AG04449 (cell line): ENCODE measurements at places on chromosomes 3 and 15.

- no peak for DNase-seq
Measured at GRCh38 chr3:183917776-183918175, 33.1 kb upstream of the PARL start.

GRCh38 chr3:133940536-133940935 is 44.9 kb upstream of the RAB6B start:
- no peak for DNase-seq

DNA sequence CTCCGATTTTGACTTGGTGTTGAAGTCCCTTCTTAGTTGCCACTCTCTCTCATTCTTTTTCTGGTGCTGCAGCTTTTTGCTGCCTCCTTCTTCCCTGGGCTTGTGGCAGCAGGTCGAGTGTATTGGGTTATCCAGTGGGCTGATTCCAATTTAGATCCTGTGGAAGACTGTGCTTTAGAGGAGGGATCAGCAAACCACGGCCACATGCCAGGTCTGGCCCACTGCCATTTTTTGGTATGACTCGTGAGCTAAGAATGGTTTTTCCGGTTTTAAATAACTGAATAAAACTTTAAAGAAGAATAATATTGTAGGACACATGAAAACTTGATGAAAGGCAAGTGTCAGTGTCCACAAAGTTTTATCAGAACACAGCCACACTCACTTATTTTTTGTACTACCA is 330.5 kb downstream of the ROBO2 start:
- DNase-seq = peak; percentile 9

DNA sequence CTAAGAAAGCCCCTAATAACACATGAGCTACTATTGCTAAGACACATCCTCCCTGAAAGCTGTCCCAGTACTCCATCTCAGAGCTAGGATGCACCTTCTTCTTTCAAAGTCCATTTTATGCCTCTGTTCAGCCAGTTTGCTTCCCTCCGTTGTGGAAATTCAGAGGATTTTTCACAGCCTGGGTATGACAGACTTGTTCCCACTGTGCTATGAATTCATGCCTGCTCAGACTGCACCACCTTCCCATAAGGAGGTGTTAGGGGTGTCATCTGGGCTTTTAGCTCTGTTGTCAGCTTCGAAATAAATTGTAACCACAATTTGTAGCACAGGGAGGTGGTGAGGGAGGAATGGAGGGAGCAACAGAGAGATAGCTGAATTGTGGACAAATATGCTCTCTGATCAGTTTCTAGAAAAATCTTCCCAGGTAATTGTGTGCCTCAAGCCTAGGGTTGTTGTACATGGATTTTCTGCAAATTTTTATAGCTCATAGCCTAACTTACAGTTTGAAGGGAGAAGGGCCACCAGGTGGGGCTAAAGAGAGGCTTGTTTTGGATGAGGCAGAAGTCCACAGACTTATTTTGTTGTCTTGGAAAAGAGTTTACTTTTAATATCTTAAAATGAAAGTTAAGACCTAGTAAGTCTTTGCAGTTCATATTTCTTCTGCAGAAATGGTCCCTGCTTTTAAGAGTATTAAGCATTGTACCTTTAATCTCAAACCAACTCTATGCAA is 462.0 kb downstream of the PDCD6IP start:
- no peak for DNase-seq

- no peak for DNase-seq
Measured at GRCh38 chr3:23254835-23255234, 51.7 kb downstream of the UBE2E2 start.

DNA sequence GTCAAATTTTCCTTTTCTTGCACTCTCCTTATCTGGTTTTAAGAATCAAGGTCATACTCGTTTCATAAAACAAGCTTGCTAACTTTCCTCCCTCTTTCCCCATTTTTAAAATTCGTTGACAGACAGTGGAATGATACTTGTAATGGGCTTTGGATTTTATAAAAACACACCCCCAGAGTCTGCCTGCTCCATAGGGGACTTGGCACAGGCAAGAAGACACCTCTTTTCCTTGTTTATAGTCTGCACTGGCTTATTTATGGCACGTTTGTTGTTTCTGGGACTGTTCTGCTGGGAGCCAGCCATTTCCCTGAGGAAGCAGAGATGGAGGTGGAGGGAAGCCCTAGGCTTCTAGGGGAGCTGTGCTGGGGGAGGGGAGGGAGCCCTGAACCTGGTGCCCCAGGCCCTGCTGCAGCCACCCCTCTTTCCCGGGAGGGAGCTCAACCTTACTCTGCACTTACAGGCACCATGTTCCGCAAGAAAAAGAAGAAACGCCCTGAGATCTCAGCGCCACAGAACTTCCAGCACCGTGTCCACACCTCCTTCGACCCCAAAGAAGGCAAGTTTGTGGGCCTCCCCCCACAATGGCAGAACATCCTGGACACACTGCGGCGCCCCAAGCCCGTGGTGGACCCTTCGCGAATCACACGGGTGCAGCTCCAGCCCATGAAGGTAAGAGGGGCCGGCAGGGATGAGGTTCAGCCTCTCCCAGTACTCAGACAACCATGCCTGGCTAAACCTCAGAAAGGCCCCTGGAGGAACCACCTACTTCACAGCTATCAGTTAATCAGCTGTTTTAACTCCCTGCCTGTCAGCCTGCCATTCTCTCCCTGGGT is 18.3 kb downstream of the ANKRD63 start:
- no peak for DNase-seq

GRCh38 chr3:8856721-8857120 is 87.3 kb upstream of the OXTR start:
- DNase-seq = no peak

GRCh38 chr15:58538225-58538727 is 106.5 kb downstream of the LIPC start:
- DNase-seq = no peak

GRCh38 chr3:36992806-36993325 is at the start of gene EPM2AIP1:
Gene EPM2AIP1 (minus strand): TSS chr3:36993131. CDS start chr3:36993077, 54 bp downstream.
- DNase-seq = no peak

- DNase-seq = no peak
Measured at GRCh38 chr3:40923651-40924050, 275.7 kb upstream of the CTNNB1 start.

DNA sequence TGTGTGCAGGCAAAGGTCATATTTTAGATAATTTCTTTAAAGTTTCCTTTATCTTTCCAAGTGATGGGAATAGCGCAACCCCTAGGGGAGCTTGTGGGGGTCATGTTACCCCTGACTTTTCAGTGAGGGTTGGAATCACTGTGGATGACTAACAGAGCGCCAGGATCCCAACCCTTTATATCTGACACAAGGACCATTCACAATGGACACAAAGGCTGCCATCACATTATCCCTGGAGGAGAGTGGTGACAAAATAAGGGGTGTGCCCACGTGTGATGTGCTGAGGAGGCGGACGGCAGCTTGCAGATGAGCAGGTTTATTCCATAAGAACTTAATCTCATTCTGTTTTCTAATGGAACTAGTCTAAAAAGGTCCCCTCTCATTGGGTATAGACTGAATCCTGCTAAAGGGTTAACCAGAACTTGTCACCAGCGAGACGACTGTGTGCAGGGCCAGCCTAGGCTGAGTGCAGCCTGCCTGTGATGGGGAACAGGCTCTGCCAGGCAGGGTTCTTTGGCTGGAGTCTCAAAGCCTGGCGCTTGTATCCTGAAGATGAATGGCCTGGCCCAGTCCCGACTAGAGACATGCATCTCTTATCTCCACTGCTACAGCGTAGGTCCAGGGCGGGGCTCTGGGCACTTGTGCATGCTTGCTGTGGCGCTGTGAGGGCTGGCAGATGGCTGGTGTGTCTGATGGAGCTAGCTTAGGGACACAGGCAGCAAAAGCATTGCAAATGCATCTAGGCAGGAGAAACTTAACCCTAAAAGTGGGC is 50.2 kb downstream of the CHDH start:
- no peak for DNase-seq

GRCh38 chr3:67653425-67654098 is 850 bp downstream of the SUCLG2 start:
- DNase-seq = no peak

DNA sequence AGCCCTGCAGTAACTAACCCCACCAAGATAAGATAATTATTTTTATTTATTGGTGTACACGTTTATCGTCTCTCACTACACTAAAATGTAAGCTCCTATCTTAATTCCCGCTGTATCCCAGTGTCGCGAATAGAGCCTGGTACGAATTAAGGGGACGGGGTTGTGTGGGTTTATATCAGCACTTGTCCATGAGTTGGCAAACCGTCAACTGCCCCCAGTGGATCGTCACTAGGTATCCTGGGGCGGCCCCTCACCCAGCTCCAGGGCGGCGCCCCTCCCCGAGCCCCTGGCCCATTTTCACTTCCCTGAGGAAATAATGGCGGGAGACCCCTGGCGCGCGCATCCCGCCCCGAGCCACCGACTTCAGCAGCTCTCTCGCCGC is 465 bp downstream of the RUVBL1 start:
- no peak for DNase-seq

DNA sequence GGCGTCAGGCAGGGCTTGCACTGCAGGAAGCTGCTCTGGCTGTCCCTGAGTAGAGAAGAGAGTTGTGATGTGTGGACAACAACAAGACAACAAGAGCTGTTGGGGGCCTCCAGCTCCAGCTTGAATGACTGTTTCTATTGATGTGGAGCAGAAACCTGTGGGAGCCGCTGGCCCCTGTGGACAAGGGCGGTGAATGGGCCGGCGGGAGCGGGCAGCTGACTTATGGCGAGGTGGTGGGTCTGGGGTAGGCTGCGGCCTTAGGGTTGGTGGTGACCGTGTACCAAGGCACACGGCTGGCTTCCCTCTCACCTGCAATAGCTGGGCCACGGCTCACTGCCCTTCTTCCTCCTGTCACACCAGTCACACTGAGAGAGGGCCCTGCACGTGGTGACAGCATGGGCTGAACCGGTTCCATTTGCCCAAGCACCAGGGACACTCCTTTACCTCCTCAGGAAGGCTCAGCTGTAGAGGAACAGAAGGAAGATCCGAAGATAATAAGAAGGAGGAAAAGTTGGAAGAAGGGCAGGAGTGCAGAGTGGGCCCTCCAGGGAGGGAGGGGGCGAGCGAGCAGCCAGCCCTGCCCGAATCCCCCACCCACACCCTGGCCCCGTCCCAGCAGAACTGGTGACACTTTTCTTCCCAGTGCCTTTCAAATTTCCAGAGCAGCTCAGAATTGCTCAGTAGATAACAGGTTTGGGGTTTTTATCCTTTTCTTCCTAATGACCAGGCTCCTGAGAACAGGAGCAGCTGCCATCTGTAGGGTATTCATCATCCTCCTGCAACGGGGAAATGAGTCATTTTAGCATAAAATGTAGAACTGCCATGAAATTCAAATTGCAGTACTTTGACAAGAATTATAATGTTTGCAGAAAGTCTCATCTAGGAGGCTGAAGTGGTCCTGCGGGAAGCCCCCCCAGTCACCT is 136.9 kb downstream of the TJP1 start:
- no peak for DNase-seq

DNA sequence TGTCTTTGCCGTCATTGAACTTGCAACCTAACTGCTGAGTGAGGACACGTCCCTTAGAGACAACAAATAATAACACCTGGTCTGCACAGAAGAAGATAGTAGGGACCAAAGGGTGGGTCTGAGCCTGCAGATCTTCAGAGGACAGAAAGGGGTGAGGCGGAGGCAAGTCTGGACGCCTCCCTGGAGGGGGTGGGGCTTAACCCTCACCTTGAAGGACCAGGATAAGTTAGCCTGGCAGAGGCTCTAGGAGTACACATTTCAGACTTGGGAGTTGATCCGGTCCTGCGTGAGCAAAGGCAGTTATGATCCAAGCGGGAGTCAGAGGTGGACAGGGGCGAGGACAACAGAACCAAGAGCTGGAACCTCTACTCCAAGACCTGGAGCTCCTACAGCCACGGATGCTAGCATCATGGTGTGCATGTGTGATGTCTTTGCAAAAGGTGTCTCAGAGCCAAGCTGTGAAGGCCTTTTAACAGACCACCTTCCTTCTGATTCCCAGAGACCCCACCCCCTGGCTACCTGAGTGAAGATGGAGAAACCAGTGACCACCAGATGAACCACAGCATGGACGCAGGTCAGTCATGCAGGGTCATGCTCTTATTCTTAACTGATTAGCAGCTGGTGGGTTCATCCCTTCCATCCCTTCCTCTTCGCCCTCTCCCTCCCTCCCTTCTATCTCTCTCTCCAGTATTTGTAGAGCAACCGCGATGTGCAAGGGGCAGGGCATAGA is 88.0 kb downstream of the AAGAB start:
- no peak for DNase-seq

DNA sequence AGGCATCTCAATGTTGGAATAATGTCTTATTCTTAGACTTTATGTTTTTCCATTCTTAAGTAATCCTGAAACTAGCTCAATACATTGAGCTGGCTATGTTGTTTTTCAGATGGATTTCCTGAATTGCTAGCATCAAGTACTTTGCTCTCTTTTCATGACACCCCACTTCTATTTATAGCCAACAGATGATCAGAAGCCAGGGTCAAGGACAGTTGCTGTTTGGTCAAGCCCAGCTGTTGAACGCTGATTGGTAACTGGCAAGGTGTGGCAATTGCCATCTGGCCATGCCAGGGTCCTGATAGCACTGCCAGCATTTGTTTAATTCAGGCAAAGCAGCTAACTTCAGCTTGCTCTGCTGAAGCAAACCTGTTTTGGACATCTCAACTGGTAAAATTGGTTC is 46.2 kb upstream of the PLCL2 start:
- no peak for DNase-seq

GRCh38 chr3:185912512-185912911 is 25.3 kb downstream of the TRA2B start:
- DNase-seq = no peak

DNA sequence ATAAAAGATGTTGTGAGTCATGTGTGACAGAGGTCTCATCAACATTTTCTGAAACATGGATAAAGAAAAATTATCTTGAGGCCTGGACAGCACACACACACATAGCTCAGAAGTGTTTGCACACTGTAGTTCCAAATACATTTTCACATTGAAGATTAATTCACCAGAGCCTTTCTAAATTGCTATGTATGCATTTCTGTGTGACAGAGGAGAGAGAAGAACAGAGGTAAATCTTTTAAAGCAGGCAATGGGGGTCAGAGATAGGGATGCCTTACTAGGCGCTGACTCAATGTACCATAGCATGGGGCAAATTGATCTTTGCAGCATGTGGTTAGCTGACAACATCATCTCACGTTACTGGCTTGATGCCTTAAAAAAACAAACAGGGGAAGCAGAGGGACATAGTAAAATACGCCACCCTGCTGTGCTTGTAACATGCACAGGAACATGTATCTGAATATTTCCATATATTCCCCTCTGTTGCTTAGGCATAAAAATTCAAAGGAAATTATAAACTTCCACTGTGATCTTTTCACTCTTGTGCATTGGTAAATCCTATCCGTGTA is 7.7 kb downstream of the POU1F1 start:
- no peak for DNase-seq

- peak; percentile 89 for DNase-seq
Measured at GRCh38 chr3:46935168-46935858, 41.2 kb downstream of the CCDC12 start.

- no peak for DNase-seq
Measured at GRCh38 chr15:45187894-45188830, at the start of gene SHF. Gene SHF (minus strand): TSS chr15:45187966. CDS start chr15:45187951, 15 bp downstream.
